ENCODE measurements at places on chromosomes 1 and 21.

- DNase-seq: peak; percentile 37
Measured at GRCh38 chr1:227901906-227902640, 45.7 kb downstream of the WNT9A start.

DNA sequence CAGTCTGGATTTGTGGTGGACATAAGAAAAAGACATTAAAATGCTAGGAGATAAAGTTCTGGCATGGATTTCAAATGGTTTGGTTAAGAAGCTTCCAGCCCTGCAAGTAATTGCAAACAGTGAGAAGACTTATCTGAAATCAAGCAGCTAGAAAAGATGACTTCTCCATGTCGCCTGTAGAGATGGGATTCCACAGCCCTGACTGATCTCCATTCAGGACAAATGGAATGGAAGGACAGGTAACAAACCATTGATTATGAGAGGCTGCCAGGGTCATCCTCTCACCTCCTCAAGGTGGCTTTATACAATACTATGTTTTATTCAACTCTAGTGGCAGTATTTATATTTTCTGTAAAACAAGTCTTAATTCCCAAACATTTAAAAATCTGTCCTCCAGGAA lies 237.9 kb downstream of the HLX start:
- no peak for DNase-seq

GRCh38 chr1:80436851-80437250 lies 1363.9 kb upstream of the ADGRL2 start:
- DNase-seq: no peak

DNA sequence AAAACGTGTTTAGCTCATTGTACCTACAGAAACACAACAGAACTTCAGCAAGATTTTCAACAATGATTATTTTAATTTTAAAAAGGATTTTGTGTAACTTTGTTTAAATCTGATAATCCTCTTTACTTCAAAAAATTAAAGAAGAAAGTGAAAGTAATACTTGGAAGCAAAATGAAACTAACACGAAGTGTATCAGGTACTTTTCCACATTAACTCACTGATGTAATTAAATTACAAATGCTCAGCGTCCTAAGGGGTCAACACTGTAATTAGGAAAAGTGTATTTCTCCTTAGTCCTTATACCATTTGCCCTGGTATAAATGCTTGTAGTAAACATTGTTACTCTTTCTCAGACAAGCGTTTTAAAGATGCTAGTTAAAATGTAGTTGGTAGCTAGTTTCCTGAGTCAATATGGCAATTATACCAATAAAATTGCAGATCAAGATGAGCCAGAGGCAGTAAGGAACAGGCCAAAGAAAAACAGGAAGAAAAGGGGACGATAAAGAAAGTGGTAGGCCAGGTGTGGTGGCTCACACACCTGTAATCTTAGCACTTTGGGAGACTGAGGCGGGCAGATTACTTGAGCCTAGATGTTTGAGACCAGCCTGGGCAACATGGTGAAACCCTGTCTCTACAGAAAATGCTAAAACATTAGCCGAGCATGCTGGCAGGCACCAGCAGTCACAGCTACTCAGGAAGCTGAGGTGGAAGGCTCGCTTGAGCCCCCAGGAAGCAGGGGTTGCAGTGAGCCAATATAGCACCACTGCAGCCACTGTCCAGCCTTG lies 553.0 kb downstream of the SMYD3 start:
- peak; percentile 11 for DNase-seq

- no peak for DNase-seq
Measured at GRCh38 chr1:242205622-242206489, 207.0 kb upstream of the MAP1LC3C start.

- peak; percentile 75 for DNase-seq
Measured at GRCh38 chr1:40708750-40709099, 17.2 kb downstream of the NFYC start.

DNA sequence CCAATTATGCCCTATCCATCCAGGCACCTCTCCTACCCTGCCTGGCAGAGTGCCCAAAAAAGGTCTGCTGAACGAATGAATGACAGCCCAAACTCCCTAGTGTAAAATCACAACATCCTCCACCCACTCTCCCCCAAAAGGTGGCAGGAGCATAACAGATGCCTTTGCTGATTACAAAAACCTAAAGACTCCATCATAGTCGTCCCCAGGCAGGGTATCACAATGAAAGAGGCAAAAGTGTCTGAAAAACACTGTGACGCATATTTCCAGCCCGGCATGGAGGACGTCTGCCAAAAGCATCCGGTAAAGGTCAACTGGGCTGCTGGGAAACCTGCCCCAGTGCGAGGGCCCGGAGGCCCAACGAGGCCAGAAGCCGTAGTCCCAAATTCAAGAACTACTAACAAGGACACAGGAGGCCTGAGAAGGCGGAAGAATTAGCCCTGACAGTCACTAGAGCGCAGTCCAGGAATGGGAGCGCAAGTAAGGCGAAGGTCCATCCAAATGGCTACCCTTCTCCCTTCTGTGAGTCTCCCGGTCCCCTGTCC lies 576 bp downstream of the SMIM12 start:
- peak; percentile 31 for DNase-seq

DNA sequence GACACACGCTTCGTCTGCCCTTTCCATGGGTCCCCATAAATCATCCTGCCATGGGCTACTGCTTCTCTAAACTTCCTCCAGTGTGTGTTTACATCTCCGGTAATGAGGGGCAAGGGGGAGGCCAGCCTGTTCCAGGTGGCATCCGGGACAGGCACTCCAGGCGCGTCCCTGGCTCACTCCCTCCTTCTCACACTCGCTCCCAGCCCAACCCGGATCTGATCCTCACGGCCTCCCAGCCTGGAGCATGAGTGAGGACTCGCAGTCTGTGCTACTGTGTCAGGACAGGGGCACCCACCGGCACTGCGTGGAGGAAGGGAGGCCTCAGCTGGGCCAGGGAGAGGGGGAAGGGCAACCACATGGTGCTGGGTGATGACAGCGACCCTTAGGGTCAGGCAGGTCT lies 225.4 kb downstream of the TRABD2B start:
- no peak for DNase-seq

- no peak for DNase-seq
Measured at GRCh38 chr21:38637161-38637560, 138.9 kb upstream of the ERG start.

GRCh38 chr1:65119951-65120350 lies 28.1 kb upstream of the AK4 start:
- no peak for DNase-seq

- no peak for DNase-seq
Measured at GRCh38 chr1:202090994-202091393, 31.7 kb upstream of the GPR37L1 start.

DNA sequence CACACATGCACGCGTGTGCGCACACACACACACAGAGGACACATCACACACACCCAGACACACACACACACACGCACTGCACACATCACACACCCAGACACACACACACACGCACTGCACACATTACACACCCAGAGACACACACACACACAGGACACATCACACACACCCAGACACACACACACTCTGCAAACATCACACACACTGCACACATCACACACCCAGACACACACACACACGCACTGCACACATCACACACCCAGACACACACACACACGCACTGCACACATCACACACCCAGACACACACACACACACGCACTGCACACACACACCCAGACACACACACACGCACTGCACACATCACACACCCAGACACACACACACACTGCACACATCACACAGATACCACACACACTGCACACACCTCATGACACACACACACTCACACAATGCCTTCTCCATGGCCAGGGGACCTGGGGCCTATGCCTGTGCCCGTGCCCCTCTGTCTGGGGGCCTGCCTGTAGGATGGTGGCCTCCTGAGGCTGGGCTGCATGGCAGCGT lies 24.4 kb downstream of the CRYAA start:
- no peak for DNase-seq

DNA sequence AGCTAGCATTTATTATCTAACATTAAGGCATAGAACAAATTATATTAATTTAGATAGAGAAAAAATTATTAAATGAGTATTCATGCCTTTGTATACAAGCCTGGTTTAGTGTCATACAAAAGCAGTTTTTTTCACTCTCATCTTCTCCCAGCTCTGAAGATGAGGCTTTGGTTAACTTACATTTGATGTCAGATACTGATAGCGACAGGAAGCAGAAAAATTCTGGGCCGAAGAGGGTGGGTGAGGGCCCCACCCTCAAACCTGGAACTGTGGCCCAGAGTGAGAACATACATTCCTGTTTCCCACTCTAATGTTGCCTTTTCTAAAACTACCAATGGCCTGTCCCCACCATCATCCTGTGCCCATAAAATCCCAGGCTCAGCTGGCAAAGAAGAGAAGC lies 15.0 kb downstream of the OR2T1 start:
- no peak for DNase-seq

DNA sequence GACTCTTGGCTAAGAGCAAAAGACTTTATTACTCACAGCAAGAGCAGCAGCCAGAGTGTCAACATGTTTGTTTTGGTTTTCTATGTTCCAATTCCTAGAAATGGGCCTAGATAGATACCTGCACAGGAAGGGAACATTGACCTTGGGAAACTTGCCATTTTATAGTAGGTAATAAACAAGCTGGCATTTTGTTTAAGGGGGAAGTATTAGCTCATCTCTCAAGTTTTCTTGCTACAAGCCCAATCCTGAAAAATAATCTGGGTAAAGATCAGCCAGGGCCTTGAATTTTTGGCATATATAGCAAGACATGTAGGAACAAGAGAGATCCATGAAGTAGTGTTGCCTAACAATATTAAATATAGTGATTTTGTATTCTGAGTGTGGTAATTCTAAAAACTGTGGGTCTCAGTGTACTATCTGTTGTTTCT lies 51.4 kb upstream of the RGL1 start:
- no peak for DNase-seq

- DNase-seq: no peak
Measured at GRCh38 chr21:41507521-41508414, at the start of gene TMPRSS2. Gene TMPRSS2, minus strand, starts transcription at chr21:41508158. Its CDS starts 10,025 bp downstream, at chr21:41498133.

DNA sequence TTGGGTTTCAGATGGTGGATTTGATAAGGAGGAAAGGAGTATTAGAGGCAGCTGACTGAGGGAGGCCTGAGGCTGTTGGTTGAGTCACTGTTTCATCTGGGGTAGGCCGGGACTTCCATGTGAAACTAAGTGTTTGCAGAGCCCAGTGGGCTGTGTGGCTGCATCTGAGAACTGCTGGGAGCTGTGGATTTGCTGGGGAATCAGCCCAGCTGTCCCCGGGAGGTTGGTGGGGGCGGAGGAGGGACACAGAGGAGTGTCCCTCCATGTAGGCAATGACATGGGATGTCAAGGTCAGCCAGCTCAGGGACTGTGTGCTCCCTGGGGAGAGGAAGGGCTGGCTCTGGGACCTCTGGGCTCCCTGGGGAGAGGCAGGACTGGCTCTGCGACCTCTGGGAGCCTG lies 36.4 kb downstream of the SLC2A7 start:
- DNase-seq: no peak

DNA sequence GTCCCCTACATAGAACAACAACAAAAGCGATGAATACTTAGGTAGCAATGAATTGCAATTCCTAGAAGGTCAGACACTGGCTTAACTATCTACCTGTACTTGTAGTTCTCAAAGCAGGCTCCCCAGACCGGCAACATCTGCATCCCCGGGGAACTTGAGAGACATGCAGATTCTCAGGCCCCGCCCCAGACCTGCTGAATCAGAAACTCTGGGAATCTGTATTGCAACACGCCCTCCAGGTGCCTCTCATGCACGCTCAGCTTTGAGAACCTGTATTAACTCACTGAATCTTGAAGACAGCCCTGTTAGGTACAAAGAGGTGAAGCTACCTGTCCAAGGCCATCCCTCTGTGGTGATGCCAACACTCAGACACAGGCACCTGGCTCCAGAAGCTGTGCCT lies 128.1 kb downstream of the KAZN start:
- no peak for DNase-seq

DNA sequence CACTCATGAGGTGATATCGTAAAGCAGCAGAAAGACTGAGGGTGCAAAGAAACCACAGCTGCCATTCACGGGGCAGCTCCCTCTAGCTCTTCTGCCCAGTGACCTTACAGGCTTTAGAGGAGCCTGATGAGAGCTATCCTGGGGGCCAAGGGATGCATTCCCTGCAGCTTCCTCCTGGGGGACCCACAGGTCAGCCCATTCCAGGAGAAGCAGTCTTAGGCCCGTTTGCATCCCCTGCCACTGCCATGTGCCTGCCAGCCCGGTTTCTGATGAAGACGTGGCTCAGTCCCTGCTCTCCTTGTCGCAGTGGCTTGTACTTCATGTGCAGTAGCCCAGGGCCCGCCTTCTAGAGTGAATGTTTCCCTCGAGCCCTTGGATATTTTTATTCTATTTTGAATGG lies 22.8 kb downstream of the ATP5PO start:
- DNase-seq: no peak

GRCh38 chr1:78143673-78144072 lies 97.9 kb downstream of the GIPC2 start:
- no peak for DNase-seq

DNA sequence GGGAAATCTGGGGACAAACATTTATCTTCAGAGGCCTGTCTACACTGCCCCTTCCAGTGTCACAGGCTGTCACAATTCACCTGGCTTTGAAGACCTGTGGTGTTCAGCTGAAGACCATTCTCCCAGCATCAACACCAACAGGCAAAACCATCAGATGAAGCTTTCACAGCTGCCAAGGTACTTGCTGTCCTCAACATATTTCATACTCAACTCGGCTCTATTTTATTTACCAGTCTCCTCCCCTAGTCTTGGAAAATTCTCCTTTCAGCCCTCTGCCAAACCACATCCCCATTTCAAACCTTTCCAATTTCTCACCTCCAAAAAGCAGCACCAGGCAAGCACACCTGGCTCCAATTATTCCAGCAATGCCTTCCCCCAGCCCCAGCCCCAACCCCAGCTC lies 108.8 kb downstream of the TGFBR3 start:
- no peak for DNase-seq

DNA sequence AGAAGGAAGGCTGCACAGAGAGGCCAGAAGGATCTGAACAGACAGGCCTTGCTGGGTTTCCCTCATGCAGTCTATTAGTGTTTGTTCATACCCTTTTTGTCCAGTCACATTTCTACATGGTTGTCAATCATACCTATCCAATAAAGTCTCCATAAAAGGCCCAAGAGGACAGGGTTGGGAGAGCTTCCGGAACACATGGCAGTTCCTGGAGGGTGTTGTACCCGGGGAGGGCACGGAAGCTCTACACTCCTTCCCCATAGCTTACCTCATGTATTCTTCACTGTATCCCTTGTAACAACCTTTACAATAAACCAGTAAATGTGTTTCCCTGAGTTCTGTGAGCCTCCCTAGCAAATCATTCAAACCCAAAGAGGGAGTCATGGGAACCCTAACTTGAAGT lies 28.0 kb downstream of the MCOLN2 start:
- DNase-seq: no peak

DNA sequence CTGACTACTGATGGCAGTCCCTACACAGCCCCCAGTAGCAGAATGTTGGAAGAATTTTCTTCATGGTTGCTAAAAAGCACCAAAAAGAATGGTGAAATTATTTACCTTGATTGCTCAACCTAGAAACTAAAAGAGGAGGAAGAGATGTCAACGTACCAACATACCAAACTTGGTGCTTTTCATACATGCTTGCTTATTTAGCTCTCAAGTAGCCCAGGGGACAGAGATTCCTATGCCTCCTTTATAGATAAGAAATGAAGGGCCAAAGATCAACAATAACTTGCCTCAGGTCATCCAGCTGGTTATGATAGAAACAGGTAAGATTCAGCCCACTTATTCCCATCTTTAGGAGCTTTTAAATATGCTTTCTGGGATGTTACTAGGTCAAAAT lies 170.6 kb downstream of the PIGK start:
- DNase-seq: no peak
